Osteocyte (in vitro differentiated cells): ENCODE measurements at places on chromosomes 6 and 20.

DNA sequence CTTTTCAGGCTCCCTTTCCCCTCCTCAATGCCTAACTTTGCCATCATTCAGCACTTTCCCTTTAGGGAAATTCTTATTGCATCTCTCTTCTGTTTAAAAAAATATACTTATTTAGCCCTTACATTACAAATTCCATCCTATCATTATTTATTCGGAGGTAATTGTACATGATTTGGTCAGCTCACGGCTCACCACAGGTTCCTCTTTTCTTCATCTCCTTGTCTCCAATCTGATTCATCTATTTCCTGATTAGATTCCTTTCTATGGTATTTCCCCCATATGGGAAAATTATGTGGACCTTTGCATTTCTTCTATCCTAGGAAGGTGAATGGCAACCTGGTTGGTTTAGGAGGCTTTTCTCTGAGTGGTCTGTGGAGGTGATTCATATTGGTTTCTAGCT, 12.9 kb upstream of the EMILIN3 start:
- DNase-seq: no peak

GRCh38 chr6:6969761-6970223, 138.0 kb upstream of the RREB1 start:
- DNase-seq: no peak

DNA sequence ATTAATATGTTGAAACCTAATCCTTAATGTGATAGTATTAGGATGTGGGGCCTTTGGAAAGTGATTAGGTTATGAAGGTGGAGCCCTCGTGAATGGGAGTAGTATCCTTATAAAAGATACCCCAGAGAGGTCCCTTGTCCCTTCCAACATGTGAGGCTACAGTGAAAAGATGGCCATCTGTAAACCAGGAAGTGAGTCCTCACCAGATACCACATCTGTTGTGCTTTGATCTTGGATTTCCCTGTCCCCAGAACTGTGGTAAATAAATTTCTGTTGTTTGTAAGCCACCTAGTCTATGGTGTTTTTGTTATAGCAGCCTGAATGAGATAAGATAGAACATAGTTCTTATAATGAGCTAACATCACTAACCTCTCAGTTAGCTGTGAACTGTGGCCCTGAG, 16.6 kb upstream of the CALHM6 start:
- no peak for DNase-seq

DNA sequence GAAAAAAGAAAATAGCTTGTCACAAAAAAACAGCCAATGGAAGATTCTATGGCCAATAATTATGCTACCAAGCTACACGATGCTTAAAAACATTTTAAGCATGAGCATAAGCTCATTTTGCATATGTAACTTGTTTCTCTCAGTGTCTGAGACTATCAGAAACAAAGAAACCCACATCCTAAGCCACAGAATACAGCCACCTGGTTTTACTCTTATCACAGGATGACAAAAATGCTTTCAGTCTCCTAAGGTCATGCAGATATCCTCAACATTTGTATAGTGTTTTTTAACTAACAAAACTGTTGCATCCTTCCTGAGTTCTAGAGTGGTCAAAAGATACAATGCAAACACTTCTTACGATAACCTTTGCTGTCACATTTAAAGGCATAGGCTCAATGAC, 172.1 kb upstream of the RUNX2 start:
- no peak for DNase-seq

GRCh38 chr6:97110626-97111025, 172.4 kb downstream of the MMS22L start:
- DNase-seq: no peak

DNA sequence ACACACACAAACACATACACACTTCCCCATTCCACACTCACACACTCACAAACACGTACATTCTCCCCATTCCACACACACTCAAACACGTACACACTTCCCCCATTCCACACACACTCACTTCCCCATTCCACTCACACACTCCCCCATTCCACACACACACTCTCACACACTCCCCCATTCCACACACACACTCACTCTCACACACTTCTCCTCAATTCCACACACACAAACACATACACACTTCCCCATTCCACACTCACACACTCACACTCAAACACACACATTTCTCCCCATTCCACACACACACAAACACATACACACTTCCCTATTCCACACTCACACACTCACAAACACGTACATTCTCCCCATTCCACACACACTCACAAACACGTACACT, 8.7 kb upstream of the OSBPL2 start:
- DNase-seq: no peak

DNA sequence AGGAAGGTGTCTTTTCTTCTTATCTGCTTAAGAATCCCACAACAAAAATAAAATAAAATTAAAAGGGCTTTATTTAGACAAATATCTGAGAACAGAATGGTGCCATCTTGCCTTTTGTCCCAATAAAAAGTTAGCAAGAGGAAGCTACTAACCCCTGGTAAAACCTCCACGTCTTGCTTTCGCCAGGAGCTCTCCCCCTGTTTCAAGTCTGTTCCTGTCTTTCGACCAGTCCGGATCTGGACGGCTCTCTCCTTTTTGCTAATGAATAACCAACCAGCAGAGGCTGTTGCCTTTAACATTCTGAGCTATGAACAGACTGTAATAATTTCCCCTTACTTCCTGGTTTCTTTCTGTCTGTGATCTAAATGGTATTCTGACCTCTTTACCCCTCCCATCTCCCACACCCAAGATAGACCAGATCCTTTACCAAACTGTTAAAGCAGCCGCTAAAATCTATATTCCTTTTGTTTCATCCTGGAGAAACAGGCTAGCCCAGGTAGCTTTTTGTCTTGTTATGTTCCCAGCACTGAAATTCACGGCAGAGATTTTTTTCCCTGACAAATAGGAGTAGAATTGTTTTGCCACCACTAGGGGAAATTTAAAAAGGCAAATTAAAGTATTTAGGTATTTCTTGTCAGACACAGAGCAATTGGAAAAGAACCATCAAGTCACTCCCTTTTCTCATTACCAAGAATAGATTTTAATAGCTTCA, at the start of gene FRK:
Gene FRK (minus strand): TSS at position 320 of the 712 bp plus-strand sequence. CDS start 580 bp downstream, outside the sequence.
- no peak for DNase-seq

DNA sequence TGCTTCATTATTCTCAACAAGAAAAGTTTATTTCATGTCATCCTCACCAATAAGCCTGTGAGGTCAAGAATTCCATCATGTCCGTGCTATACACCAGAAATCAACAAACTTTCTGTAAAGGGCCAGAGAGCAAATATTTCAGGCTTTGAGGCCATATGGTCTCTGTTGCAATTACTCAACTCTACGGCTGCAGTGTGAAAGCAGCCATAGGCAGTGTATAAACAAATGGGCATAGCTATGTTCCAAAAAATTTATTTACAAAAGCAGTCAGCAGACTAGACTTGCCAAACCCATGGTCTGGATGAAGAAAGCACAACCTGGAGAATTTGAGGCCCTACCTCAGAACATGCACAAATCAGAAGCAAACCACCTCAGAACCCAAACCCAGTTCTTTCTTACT, 118.5 kb downstream of the PCSK2 start:
- DNase-seq: no peak

GRCh38 chr6:135505648-135506047, 8.1 kb upstream of the AHI1 start:
- no peak for DNase-seq

DNA sequence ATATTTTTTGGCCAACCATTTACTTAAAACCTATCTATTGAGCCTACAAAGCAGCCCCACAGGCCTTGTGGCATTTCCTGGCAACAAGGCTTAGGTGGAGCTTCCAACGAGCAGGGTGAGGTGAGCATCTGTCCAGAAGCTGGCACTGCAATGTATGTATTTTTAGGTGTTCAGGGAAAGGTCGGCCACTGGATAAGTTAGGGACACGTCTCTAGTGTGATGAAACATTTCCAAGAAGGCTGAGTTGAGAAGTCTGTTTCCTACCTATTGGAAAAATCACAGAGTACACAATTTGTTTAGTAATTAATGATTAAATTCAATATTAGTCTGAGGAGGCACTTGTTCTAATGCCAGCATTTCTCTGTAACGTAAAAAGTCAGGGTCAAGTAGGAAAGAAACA, 17.8 kb upstream of the RCAN2 start:
- no peak for DNase-seq

- DNase-seq: no peak
Observed at GRCh38 chr6:21593927-21594415, 420 bp downstream of the SOX4 start.
